ENCODE measurements at places on chromosomes 2 and 18.

GRCh38 chr2:206424134-206424533, 19.2 kb upstream of the ADAM23 start:
- no peak for DNase-seq

DNA sequence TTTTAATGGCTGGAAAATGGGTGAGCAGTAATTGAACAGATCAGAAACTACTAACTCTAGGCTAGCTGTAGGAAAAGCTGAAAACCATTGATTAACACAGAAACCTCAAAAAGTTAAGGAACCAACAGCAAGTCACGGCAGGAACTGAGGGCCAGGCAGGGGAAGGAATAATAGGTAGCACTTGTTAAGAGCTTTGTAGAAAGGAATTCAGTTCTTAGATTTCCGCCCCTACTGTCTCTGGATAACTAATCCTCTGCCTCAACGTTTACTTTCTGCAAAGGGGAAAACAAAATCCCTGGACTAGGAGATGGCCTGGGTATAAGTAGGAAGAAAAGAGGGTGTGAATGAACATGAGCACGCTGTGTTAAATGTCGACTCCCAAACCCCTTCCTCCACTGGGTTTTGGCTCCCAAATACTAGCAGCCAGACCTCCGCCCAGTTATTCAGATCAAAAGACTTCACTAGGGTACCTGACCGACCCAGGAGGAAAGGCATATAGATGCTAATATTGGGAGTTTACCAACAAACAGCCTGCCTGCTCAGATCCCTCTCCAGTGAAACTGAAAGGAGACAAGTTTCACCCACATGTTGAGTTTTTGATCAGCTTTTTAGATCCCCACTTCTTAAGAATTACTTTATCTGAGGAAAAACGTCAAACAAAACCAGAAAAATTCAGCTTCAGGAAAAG, 12.4 kb downstream of the SMAD2 start:
- no peak for DNase-seq

DNA sequence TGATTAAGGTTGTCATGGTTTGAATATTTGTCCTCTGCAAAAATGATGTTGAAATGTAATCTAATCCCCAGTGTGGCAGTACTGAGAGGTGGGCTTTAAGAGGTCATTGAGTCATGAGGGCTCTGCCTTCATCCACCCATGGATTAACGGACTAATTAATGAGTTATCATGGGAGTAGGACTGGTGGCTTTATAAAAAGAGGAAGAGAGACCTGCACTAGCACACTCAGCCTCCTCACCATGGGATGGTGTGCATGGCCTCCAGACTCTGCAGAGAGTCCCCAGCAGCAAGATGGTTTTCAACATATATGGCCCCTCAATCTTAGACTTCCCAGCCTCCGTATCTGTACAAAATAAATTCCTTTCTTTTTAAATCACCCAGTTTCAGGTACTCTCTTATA, 41.0 kb downstream of the DTNB start:
- DNase-seq: no peak

DNA sequence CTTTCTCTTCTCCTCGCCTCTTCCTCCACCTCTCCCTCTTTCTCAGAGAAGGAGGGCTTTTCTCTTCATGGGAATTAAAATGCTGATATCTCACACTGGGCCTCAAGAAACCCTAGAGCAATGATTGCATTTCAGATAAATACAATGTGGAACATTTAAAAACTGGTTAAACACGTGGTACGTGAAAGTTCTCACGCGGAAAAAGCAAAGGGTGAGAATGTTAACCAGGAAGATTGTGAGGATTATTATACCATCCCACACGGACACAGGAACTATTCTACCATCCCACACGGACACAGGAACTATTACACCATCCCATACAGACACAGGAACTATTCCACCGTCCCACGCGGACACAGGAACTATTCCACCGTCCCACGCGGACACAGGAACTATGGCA, 182.4 kb downstream of the TMEM18 start:
- no peak for DNase-seq

DNA sequence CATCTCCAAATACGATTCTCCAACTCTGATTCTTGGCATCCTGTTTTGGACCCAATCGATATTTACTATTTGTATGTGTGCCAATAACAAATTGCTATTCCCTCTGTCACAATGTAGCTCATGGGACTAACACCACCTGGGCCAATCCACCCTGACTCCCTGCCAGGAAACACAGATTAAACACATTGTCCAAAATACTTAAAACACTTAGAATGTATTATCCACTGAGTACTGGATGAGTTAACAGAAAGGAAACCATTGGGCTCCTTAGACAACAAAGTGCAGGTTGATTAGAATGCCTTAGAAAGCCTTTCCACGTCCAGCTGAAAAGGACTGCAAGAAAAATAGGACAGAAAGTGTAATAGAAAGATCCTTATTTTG, 79.4 kb upstream of the ARHGAP28 start:
- no peak for DNase-seq
